ENCODE measurements at places on chromosomes 2 and 18.

- DNase-seq: no peak
Measured at GRCh38 chr2:105926960-105927678, 182.4 kb downstream of the NCK2 start.

DNA sequence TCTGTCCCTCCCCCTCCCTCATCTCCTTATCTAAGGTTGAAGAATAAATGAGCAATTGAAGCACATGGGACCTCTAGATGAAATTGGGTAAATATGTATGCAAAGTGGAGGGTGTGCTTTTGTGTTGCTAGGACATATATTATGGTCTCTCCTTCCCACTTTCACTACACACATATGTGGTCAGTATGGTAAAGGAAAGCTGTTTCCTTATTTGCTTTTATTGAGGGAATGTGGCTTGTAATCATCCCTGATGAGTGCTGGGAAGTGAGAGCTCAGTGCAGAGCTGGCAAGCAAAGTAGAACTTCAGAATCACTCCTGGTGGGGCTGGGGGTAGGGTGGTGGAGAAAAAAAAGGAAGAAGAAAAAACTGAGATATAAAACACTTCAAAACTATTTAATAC lies 189.9 kb upstream of the ATP5MC3 start:
- no peak for DNase-seq

DNA sequence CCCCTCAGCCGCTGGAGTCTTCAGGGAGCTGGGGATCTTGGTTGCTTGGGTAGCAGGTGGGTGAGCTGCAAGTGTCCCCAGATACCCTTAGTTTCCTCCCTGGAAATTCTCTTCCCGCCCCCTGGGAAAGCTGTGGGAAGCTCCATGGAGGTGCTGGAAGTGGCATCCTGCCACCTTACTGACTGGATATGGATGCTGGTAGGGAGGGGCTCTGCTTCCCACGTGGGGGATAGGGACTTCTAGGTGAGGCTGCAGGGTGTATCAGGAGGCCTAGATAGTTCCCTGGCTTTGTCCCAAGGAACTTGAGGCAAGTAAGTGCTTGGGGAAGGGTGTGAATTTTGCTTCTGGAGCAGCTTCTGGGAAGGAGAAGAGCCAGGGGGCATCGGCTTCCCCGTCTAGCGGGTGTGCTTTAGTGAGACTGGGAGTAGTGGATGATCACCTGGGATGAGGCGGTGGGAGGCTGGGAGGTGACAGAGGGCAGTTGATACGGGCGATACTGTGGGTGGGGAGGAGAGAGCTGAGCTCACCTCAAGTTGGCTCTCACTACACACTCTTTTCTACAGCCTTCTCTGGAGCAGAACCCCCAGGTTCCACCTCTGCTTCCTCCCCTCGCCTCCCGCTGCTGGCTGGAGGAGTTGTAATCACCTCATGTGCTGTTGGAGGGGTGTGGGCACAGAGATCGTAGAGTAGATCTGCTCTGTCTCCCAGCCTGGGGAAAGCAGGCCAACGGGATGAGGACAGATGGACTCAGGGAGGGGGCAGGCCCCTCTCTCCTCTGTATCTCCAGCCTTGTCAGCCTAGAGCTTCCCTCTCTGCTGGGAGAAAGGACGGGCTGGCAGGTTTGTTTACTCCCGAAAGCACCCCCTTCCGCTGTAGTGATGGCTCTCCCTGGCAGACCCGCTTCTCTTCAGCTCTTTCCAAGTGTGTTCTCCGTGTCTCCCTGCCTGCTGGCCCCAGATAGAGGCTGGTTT lies 19.8 kb downstream of the TET3 start:
- no peak for DNase-seq

DNA sequence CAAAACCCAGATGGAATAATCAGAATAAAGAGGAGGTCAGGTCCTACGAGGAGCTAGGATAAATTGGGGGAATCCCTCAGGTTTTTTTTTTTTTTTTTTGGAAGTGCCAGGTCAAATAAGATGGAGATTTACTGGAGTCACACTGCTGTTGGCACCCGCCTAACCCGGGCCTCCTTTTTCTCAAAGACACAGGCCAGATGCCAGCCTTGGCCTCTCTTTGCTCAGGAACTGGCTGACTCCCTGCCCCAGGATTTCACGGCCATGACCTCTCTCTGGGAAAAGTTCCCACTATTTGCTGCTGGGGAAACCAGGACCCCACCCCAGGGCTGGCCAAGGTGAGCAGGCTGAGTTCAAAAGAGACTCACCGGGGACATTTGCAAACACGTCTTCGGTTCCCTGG lies 2.5 kb downstream of the CD8A start:
- DNase-seq: no peak

DNA sequence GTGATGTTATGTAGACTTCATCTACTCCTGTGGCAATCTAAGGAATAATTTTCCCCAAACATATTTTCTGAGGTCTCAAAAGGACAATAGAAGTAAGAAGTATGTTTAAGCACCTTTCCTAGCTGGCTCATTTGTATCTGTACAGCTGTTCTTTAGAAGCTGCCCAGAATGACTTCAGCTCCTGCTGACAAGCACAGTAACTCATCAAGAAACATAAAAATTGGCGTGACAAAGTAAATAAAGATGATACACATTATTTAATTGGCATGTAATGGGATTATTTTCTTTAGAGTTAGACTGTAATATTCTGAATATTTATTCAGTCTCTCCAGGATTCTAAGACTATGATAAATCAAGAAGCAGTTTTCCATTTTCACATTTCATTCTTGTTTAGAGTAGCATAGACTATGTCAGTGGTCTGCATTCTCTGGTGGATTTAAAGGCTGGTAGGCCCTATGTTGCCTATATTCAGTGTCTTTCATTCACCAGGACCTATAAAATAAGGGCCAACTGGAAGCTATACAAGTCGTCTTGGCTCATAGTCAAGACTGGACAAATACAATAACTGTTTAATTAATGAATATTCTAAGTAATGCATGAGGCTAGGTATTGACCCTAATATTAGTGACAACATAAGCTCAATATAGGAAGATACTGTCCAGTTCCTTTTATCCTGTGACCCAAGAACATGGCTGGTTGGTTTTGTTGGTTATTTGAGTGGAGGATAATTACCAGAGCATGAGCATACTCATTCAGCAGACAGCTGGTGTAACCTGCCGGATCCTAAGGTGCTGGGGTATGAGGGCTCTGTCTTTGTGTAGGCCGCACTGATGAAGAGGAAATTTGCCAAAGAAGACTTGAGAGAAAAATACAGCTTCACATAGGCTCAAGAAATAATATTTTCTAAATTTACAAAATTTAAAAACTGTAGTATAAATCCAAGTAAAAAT lies 107.0 kb downstream of the PDE1A start:
- DNase-seq: no peak

GRCh38 chr2:126059379-126059778 lies 596.6 kb upstream of the GYPC start:
- no peak for DNase-seq

DNA sequence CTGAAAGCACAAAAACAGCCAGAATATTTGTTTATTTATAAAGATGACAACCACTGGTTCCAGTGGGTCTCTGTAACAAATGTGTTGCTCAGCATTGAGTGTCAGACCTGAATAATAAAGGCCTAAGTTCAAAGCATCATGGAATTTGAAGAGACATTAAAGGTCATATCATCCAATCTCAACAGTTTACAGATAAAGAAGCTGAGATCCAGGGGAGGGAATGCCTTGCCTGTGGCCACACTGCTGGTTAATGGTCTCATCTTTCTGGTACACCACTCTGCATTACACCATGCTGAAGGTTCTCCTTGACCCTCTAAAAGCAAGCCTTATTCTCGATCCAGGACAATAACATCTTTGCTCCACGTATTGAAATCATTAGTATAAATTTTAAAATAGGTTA lies 446.5 kb upstream of the ACVR2A start:
- no peak for DNase-seq
